ENCODE measurements at places on chromosomes 6 and 20.

DNA sequence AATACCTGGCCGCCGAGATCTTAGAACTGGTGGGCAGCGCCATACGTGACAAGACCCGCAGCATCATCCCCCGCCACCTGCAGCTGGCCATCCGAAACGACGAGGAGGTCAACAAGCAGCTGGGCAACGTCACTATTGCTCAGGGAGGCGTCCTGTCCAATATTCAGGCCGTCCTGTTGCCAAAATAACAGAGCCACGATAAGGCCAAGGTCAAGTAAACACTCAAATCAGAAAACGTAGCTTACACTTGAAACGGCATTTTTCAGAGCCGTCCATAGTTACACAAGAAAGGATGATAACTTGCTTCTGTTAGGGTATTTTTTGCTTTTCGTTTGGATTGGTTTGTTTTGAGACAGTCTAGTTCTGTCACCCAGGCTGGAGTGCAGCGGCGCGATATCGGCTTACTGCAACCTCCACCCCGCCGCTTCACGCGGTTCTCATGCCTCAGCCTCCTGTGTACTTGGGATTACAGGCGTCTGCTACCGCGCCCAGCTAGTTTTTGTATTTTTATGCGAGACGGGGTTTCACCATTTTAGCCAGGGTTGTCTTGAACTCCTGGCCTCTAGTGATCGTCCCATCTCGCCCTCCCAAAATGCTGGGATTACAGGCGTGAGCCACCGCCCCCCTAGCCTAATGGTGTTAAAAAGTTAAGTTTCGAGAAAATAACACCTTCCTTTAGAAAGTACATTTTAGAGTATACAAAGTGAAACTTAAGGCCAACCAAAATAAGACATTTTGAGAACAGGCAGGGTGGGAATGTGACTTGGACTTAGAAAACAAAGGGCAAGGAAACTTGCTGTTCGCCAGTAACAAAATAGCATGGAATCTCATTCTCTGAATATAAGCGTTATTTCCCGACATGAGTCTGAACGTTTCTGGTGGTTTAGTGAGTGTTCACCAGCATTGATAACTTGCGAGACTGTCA is 42.8 kb upstream of the HFE start:
- peak; percentile 30 for DNase-seq

DNA sequence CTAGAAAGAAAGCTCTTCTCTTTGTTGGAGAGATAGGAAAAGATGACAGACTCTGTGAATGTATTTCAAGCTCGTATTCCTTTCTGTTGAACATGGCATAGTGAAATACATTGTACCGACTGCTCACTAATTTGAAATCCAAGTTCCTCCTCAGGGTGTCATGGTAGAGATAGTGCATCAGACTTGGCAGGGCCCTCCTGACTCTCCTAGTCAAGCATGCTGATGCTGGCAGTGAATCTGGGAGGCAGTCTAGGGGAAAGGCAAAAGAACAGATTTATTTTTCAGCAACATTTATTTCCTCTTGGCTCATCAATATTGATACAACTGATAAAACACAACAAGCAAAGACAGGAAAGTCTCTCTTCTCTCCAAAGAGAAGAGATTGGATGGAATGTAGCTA is 356.3 kb upstream of the IRAK1BP1 start:
- DNase-seq, result no peak

DNA sequence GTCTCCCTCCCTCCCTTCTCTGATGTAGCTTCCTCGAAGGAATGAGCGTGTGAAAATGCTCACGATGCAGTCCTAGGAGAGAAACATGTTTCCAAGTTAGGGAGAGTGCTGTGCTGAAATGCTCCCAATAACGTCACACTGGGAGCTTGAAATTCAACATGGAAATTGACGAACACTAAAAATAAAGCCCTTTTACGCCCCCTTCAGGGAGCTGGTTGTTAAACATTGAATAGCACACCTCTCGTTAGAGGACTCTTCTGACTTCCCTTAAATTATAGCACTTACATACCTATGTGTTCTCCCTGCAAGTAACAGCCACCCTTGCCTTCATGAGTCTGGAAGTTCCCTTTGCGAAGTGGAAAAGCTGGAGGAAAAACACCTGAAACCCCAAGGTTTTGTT is 88.6 kb downstream of the BFSP1 start:
- no peak for DNase-seq

- no peak for DNase-seq
These were observed 71.4 kb downstream of the PLCB4 start for GRCh38 chr20:9140162-9140760.

DNA sequence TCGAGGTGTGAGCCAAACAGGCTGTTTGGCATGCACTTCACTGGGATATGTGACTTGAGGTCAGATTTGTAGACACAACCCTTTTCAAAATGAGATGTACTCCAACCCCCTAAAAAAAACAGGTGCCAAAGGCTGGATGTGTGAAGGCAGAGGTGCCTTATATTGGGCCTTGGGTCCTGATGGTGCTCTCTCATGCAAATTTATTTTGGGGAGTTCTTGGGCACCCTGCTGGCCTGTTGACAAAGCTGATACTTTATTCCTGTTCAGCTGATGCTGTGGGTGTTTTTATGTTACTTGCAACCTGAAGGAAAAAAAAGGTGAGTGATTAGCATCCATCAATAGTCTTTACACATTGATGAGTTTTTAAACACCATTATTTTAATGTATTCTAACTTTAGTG is 121.5 kb downstream of the DNAH8 start:
- no peak for DNase-seq

DNA sequence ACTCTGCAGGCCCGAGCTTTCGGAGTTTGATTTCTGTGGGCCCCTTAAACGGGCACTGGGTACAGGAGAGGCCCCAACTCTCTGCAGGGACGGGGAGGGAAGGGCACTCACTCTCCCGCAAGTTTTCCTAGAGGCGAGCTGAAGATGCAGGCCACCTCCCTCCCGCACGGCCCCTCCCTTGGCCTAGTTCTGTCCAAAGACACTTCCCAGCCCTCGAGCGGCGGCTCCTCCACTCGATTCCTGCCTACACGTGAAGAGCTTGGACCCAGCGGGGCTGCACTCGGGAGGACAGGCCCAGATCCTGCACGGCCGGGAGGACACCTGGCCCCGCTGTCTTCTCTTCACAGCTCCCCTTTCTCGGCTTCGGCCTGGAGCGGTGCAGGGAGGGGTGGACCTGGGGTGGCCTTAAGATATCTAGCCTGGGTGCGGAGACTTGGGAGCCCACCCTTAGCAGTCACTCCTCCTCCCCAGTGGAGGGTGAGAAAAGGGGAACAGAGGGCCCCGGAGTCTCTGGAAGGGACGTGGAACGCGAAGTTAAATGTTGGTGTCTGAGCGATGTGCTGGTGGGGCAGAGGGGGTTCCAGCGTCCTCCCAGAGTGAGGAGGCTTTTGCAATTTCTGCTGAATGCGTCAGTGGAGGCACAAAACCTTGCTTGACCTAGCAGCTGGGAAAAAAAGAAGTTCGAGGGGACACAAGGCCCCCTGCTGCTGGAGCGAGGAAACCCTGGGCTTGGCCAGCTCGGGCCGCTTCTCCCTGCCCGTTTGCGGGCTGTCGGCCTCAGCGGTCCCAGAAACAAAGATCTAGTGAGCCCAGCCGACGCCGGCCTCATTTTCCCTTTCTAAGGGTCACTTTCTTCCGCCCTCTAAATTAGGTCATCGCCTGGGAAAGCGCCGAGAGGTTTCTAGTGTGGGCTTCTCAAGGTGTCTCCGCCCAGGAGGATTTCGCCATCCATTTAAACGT is 4.9 kb downstream of the OLIG3 start:
- DNase-seq, result no peak

DNA sequence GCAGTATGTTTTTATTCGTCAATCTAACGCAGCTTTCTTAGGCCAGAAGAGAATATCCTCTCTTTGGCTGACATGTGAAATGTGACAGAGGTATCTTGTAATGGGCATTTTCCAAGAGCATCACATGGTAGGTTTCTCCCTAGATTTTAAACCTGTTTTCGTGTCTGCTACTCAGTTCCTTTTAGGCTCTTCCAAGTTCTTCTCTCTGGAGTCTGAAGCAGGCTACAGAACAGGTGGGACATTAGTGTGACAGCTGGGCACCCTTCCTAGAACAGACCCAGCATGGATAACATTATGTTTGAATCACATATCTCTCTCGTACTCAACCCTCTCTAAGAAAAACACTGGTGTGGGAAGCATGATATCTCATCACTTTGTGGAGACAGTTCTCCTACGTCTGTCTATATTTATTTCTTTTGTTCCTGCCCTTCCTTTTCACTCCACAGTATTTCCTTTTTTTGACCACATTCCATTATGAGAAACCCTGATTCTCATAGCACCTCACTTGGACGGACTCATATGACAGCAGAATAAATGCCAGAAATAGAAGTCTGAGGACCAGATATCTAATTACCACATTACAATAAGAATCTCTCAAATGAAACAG is 263.4 kb downstream of the NKAIN2 start:
- no peak for DNase-seq

DNA sequence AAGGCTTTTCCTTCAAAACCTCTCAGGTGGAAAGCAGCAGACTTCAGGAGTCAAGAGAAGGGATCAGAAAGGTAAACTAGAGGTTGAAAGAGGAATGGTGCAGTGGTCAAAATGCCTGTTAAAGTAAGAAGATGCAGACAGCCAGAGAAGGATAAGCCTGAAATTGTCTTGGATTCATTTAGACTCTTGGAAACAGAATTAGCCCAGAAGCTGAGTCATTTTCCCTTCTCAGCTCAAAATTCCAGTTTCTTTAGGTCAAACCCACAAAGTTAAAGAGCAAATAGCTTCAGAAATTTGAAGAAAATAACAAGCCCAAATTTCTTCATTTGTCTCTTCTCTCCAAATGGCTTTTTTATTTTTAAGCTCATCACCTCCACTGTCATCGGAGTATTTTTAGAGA is 73.9 kb downstream of the DHX35 start:
- DNase-seq, result peak; percentile 12

DNA sequence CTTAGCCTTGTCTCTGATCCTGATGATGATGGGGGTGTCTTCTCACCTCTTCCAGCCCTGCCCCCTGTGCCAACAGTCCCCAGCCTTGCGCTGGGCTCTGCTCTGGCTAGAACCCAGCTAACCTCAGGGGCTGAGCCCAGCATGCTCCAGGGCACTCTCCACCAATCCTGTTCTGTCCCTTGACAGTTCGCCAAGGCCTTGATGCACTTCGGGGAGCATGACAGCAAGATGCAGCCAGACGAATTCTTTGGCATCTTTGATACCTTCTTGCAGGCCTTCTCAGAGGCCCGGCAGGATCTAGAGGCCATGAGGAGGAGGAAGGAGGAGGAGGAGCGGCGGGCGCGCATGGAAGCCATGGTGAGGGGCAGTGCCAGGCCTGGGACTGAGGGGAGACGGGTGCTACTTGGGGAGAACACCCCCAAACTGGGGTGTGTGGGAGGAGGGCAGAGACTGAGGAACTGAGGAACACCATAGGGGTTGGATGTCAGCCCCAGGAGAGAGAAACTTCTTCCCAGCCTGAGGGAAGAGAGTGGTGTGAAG is 33.1 kb downstream of the MOCS1 start:
- DNase-seq, result no peak

GRCh38 chr20:18611492-18611891 is 23.6 kb downstream of the DTD1 start:
- no peak for DNase-seq
